Vagina (tissue), 2 donors: ENCODE measurements at places on chromosomes 3 and 15. TPM values are rescaled to one million over a fixed set of nuclear protein-coding genes. Genes with fewer than 3 reads are reported as not detected.

DNA sequence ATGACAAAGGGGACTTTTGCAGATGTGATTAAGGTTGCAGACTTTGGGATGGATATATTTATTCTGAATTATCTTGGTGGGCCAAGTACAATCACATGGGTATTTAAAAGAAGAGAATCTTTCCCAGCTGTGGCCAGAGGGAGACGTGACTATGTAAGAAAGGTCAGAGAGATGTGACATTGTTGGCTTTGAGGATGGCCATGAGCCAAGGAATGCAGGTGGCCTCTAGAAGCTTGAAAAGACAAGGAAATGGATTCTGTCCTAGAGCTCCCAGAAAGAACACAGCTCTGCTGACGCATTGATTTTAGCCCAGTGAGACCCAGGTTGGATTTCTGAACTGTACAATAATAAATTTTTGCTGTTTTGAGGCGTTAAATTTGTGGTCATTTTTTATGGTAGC lies 616.0 kb upstream of the TBL1XR1 start:
- DNase-seq, result no peak

GRAMD1C gene
- 9.6 TPM for total RNA-seq

ATP6V1A gene
- 28.5 TPM for total RNA-seq

DNA sequence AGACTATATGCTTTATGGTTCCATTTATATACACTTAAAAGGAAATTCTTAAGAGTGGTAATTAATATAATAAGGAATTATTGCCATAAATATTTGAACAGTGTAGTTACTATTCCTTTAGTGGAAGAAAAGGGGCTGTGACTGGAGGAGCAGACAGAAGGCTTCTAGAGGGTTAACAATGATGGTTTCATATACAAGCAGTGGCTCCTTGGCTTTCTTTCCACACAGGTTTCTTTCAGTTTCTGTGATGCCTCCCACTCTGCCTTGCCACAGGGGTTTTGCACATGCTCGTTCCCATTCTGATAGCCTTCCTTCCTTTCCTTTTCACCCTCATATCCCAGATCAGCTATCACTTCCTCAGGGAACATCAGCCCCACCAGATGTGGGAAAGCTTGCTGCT lies 108.8 kb upstream of the LYSMD4 start:
- DNase-seq, result no peak

GOLGA6A gene
- 0.25 TPM for total RNA-seq

DNA sequence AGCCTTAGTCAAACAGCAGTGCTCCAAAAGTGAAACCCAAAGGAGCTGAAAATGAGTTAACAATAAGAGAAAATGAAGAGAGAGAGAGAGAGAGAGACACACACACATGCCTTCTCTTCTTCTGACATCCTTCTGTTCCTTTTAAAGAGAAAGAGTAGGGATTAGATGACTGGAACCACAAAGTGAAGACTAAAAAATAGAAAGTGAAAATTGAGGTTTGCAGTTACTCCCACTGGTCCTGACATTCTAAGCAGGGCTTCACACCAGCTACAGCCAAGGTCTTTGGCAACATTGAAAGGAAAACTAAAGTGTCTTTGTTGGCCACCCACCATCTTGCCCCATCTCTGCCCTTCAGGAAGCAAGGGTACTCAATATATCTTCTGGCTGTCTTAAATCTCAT lies 59.2 kb downstream of the USP50 start:
- no peak for DNase-seq

DNA sequence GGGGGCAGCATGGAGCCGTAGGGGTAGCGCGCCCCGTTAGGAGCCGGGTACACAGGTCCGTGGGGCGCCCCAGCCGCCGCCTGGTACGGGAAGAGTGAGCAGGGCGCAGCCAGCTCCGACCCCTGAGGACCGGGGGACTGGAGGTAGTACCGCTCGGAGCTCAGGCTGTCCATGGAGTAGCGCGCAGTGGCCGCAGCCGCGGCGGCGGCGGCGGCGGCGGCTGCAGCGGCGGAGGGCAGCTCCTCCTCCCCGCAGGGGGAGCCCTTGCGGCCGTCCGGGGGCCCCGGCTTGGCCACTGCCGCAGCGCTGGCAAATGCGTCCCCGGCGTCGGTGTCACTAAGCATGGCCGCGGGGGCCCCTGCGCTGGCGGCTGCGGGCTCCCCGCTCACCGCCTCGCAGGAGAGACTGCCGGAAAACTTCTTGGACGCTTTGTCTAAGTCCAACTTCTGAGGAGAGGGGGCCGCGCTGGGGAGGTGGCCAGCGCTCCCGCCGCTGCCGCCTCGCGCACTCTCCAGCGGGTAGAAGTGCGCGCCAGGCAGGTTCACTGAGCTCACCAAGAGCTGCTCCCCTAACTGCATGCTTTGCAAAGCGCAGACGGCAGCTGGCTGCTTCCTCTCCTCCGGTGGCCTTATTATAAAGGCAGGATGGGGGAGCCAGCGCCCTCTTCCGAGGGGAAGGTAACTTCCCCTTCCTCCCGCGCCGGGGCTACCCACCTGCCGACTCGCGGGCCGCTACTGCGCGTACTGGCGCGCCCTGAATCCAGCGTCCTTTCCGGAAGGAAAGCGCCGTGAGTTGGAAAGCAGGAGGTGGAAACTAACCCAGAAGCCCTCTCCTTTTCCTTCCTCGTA lies at the start of gene EOMES:
Gene EOMES (minus strand): TSS at position 607 of the 848 bp plus-strand sequence. CDS start 29 bp downstream, at position 578.
- no peak for DNase-seq

GRCh38 chr3:144636833-144637232 lies 665.2 kb downstream of the DIPK2A start:
- no peak for DNase-seq

- DNase-seq, result no peak
Measured at GRCh38 chr3:143989461-143989860, 17.8 kb downstream of the DIPK2A start.

CACNA1D gene
- total RNA-seq, result 0.74 TPM

- no peak for DNase-seq
Measured at GRCh38 chr3:97942801-97943546, 29.3 kb downstream of the RIOX2 start.

LIPH gene
- 2.7 TPM for total RNA-seq

CP gene
- total RNA-seq, result 26.3 TPM

CATSPER2 gene
- total RNA-seq, result 9.1 TPM

FSIP1 gene
- total RNA-seq, result 0.98 TPM

LYZL4 gene
- not detected for total RNA-seq

NAA50 gene
- total RNA-seq, result 90.1 TPM

DNA sequence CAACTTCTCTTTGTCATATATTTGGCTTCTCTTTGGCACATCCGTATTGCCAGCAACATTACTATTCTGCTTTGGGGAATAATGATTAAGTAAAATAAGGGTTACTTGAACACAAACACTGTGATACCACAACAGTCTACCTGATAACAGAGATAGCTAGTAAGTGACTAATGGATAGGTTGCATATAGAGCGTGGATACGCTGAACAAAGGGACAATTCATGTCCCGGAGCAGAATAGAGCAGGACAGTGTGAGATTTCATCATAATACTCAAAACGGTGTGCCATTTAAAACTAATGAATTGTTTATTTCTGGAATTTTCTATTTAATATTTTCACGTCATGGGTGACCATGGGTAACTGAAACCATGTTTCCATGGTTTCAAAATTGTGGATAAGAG lies 54.1 kb downstream of the SCN5A start:
- no peak for DNase-seq

ZIC4 gene
- not detected for total RNA-seq

SAMD7 gene
- not detected for total RNA-seq

AQP9 gene
- 1.5 TPM for total RNA-seq

AP3B2 gene
- 3.7 TPM for total RNA-seq

DNA sequence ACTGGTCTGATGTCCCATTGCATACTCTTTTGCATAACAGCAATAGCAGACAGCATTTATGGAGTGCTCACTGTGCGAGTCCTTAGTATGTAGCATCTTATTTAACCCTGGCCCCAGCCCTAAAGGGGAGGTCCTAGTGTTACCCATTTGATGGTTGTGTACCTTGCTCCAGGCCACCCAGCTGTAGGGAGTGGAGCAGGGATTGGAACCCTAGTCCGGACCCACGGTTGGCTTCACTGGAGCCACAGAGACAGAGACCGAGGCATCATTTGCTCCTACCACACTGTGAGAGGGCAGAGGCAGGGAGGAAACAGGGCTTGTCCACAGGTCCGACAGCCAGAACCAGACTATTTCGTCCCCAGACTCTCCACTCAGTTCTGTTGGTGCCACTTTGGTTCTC lies 16.0 kb upstream of the TSEN2 start:
- no peak for DNase-seq

STOML1 gene
- 15.0 TPM for total RNA-seq

DNA sequence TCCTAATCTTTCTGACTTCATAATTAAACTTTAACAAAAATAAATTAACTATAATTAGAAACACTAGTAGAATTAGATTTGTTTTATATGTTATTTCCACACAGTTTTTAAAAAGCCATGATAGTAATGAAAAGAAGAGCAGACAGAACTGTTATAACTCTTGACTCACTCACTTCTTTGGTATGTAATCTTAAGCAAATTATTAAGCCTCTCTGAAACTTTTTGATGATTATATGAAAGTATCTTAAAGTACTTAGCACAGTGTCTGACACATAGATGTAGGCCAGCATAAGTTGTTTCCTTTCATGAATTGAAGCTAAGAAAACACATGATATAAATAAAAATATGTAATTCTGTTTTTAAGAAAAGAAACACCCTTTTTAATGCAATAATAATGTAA lies 123.6 kb upstream of the MLF1 start:
- no peak for DNase-seq

- no peak for DNase-seq
Measured at GRCh38 chr15:37695719-37696118, 238.7 kb upstream of the TMCO5A start.

DNA sequence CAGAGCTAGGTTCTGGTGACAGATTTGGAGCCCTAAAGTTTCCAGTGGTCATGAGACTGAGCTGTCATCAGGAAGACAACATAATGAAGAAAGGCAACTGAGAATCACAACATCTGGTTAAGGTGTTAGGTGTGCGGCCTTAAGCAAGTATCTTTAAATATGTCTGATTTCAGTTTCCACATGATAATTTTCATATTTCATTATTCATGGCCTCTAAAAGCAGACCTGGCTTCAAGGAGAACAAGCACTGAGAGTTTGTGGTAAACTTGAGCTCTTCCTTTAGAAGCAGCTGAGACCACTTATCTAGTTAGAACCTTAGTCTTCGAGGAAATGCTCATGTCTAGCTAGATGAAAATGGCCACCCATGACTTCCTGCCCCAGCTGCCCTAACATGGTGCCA lies 25.7 kb upstream of the MYLK start:
- no peak for DNase-seq

DNA sequence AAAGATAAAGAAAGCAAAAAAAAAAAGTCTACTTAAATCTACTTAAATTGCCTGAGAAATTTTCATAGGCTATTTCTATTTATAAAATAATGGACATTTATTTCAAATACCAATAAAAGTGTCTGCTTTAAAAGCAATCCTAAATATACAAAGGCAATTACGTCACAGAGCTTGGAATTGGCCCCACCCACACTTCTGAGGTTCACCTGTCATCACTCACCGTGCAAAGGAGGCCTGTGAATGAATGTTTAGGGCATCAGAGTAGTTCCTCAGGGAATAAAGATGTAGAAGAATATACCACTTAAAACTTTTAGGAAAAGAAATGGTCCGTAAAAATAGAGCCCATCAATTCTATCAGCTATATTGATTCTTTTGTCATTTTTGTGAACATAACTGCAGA lies 621.8 kb downstream of the ROBO1 start:
- DNase-seq, result no peak

DNA sequence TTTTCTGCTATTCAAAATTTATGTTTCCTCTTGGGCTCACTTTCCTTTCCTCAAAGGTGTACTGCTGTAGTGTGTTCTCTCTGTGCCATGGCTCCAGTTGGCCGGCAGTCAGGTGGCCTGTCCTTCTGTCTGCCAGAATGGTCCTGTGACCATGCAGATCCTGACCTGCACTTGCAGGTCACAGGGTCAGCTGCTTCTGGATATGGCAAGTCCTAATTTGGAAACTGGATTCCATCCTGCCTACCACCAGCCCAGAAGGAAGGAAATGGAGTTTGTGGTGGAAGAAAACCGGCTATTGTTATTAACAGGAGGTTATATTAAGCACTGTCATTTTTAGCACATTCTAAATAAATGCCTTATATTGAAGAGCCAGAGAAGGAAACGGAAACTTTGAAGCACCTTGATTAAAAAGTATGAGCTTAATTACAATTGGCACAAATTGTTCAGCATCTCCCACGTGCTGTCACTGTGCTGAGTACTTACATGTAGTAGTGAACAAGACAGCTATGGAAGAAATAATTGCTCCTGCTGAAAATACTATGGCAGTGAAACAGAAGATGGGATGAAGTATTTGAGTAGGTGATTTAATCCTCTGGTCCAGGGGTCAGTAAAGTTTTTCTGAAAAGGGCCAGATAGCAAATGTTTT lies 362.8 kb downstream of the PTPRG start:
- no peak for DNase-seq

SLC28A1 gene
- not detected for total RNA-seq

- DNase-seq, result no peak
Measured at GRCh38 chr3:100437721-100438622, 36.6 kb downstream of the LNP1 start.

XCR1 gene
- total RNA-seq, result not detected

RNU5B-1 gene
- not detected for total RNA-seq

- no peak for DNase-seq
Measured at GRCh38 chr3:53255423-53255774, 423 bp downstream of the TKT start.

CPNE4 gene
- 3.2 TPM for total RNA-seq

DNA sequence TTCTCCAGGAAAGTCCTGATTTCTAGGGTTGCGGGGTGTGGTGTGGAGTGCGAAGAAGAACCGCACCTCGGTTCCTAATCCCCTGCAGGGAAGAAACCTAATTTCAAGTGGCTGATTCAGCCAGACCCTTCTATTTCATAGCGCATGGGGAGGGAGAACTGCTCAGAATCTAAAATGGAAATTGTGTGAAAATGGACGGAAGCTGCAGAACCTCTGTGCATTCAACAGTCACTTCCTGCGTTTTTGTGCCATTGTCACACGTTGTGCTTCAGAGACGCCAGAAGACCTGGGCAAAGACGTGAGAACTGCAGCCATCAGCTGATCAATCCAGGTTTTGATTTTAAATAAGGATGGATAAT lies 1.2 kb downstream of the SIDT1 start:
- DNase-seq, result no peak

DNA sequence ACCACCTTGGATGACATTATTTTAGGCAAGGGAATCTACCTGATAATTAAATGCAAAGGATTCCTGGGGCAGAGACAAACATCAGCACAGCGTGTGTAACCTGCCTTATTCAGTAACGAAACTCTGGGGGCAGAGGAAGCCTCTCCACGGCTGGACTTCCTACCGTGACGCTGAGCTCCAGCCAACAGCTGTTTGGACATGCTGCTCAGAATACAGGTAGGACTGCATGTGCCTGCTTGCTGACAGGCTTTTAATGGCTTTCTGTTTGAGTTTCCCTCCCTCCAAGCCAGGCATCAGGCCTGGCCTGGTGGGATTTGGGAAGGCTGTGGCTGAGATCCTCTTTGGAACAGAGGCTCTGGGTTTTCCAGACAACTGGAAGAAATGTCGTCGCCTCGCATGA lies 150.6 kb downstream of the ADAMTS17 start:
- no peak for DNase-seq

C3orf22 gene
- total RNA-seq, result not detected
